ENCODE measurements at places on chromosomes 12 and 14. TPM values are rescaled to one million over a fixed set of nuclear protein-coding genes. Genes with fewer than 3 reads are reported as not detected.

The CD163 gene
- 0.33 TPM for total RNA-seq

DNA sequence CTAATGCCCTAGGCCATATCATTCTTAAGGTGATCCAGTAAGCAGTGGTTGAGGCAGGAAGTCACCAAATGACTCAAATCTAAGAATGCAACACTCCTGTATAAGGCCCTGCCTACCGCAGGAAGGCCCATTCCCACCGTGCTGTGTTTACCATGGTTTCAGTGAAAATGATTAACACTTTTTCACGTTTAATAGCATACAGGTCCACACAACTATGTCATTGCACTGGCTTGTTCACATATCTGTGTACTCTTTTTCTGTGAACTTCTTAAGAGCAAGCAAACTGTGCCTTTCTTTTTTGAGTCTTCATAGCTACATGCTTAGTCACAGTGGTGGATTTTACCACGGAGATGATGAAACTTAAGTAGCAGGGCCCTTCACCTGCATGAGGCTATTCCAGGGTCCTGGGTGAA lies 214.9 kb downstream of the CNTN1 start:
- no peak for DNase-seq
- H3K36me3 ChIP-seq: no peaks in the 10 kb centered on the region
- no peak overlapping the region for H3K27ac ChIP-seq
- no peaks in the 10 kb centered on the region for H3K27me3 ChIP-seq
- no peaks in the 10 kb centered on the region for H3K4me1 ChIP-seq

The TROAP gene
- 1.4 TPM for total RNA-seq

- H3K4me1 ChIP-seq: peaks cover 25% of the 10 kb centered on the region
- DNase-seq: peak; percentile 43
- H3K36me3 ChIP-seq: no peaks in the 10 kb centered on the region
- peak overlapping the region; percentile 77 for H3K27ac ChIP-seq
- peak overlapping the region; percentile 7 for H3K4me3 ChIP-seq
These were observed 60.4 kb upstream of the ARID2 start for GRCh38 chr12:45669093-45669492.

DNA sequence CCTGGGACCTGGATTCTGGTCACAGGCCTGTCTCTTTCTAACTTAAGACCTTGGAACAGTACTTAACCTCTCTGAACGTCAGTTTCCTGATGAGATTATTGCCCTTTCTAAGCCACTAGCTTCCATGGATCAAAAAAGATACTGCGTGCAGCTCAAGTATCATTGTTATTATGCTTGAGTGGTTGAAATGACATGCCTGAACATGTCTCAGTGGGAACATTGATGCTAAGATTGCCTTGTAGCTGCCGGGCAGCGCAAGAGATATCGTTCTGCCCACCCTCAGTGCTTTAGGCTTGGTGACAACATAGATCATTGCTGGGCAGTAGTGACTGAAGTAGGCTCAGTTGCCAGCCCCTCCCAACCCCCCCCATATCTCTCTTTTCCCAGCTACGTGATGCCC lies 131.9 kb downstream of the SMOC1 start:
- no peaks in the 10 kb centered on the region for H3K4me1 ChIP-seq
- no peak overlapping the region for H3K27ac ChIP-seq
- no peaks in the 10 kb centered on the region for H3K36me3 ChIP-seq
- peaks cover 9% of the 10 kb centered on the region for H3K27me3 ChIP-seq

The TRPV4 gene
- not detected for total RNA-seq

The ORAI1 gene
- 59.0 TPM for total RNA-seq

GRCh38 chr12:121575952-121576625 lies 4.7 kb downstream of the KDM2B start:
- no peak overlapping the region for H3K27ac ChIP-seq
- no peak for DNase-seq
- H3K4me1 ChIP-seq: peaks cover 27% of the 10 kb centered on the region
- peaks cover 5% of the 10 kb centered on the region for H3K36me3 ChIP-seq
- no peaks in the 10 kb centered on the region for H3K27me3 ChIP-seq

- no peak for DNase-seq
- no peak overlapping the region for H3K27ac ChIP-seq
- H3K4me3 ChIP-seq: no peak overlapping the region
These were observed 170.0 kb downstream of the ZFP36L1 start for GRCh38 chr14:68622856-68623255.

The TEAD4 gene
- total RNA-seq: 0.44 TPM

DNA sequence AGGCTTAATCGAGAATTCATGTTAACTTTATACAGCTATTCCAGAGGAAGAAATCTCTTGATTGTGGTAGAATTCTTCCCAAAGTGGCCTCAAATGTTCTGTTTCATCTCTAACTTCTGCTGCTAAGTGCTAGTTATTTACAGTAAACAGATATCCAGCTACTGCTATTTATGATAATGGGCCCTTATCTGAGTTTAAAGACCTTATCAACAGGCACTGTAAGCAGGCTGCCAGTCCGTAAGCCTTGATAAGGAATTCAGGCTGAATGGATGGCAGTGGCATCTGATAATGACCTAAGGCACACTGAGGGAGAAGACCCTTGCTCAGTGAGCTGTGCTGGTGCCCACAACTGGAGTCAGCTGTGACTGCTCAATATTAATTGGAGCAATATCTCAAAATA lies 59.0 kb downstream of the PAX9 start:
- no peaks in the 10 kb centered on the region for H3K4me1 ChIP-seq
- H3K27ac ChIP-seq: no peak overlapping the region
- H3K27me3 ChIP-seq: no peaks in the 10 kb centered on the region
- no peaks in the 10 kb centered on the region for H3K36me3 ChIP-seq

The GLIPR1L1 gene
- total RNA-seq: not detected

DNA sequence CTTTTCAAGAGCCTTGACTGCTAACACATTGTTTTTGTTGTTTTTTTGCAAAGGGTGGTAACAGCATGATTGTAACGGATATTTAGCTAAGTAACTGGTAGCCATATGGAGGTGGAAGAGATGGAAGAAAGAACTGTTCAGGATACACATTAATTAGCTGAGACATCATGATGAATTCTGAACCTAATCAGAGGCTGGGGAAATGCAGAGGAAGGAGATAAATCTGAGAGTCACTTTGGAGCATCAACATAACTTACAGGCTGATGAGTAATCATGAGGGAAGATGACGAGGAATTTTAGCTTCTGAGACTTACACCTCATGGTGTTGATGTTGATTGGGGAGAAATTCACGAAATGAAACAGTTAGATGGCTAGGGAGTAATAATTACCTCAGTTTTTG lies 62.3 kb downstream of the NIN start:
- H3K4me3 ChIP-seq: no peak overlapping the region
- no peak for DNase-seq
- H3K36me3 ChIP-seq: peaks cover 76% of the 10 kb centered on the region
- H3K27me3 ChIP-seq: no peaks in the 10 kb centered on the region
- no peak overlapping the region for H3K27ac ChIP-seq
- no peaks in the 10 kb centered on the region for H3K4me1 ChIP-seq
